ENCODE measurements at places on chromosomes 4 and X.

DNA sequence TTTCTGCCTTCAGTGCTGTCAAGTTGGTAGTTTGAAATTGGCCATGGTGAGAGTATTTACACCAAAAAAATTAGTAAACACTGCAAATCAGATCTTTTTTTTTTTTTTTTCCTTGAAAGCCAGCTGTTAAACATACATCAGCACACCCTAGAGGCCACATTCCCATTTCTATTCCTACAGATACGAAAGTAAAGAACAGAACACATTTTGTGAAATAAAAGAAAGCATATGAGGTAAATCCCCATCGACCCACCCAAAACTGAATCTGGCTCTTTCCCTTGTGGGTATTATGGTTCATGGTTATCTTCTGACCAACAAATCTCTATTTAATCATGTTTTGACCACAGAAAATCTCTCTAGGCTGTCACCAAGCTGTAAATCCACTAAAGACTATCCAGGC is 41.8 kb upstream of the AP1AR start:
- DNase-seq, result no peak

DNA sequence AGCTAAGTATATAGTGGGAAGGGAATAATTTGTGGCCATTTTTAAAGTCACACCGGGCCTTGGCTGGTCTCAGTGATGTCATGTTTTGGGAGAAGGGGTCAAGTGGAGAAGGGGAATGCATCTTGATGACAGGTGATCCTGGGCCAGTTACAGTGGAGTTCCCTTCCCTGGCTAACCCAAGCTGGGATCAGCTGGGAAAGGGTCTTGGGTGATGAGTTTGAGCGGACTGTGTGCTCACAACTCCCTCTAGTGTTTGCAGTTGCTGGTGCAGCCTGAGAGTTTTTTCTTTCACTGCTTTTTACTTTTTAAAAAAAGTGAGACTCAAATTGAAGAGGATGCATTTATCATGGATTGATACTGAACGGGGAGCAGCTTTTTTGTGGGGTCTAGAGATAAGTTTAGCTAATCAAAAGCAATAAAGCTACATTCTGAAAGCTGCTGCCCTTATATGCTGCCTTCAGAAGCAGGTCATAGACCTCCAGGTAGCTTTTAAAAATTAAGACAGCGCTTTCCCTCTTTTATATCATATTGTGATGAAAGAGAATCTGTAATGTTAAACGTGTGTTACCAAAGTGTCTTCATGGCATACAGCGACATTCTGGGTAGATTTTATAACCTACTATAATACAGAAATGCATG is 164.7 kb downstream of the DCLK2 start:
- no peak for DNase-seq

GRCh38 chr4:147787204-147787603 is 55.3 kb downstream of the ARHGAP10 start:
- DNase-seq, result no peak

GRCh38 chr4:66929748-66930147 is 615.6 kb downstream of the CENPC start:
- no peak for DNase-seq

DNA sequence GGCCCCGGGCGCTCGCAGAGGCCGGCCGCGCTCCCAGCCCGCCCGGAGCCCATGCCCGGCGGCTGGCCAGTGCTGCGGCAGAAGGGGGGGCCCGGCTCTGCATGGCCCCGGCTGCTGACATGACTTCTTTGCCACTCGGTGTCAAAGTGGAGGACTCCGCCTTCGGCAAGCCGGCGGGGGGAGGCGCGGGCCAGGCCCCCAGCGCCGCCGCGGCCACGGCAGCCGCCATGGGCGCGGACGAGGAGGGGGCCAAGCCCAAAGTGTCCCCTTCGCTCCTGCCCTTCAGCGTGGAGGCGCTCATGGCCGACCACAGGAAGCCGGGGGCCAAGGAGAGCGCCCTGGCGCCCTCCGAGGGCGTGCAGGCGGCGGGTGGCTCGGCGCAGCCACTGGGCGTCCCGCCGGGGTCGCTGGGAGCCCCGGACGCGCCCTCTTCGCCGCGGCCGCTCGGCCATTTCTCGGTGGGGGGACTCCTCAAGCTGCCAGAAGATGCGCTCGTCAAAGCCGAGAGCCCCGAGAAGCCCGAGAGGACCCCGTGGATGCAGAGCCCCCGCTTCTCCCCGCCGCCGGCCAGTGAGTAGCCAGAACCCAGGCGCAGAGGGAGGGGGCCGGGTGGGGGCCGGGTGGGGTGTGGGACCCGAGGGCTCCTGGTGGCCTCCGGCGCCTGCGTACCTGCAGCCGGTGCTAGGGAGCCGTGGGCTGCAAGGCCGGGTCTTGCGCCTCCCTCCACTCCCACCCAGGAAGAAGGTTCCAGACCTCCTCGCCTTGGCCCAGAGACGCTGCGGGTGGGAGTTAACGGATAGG is 534 bp downstream of the MSX1 start:
- DNase-seq, result no peak

DNA sequence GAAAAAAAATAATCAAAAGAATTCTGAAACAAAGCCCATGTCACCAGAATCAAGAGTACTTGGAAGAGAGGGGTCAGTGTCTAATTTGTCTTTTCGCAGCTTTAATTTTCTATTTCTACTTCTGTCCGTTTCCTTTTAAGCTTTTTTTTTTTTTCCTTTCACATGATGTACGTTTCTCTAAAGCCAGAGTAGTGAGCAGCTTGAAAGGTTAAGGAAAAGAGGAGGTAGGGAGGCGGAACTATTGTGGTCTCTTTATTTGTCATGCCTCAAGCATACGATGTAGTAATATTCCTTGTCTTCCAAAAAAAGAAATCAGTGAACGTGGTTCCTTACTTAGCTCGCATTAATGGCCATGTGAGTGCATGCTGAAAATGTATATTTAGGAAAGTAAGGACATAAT is 311.5 kb downstream of the TENM3 start:
- no peak for DNase-seq

- no peak for DNase-seq
These were observed 815.8 kb downstream of the TRIML1 start for GRCh38 chr4:188955066-188955465.

- DNase-seq, result no peak
These were observed 24.3 kb downstream of the LEF1 start for GRCh38 chr4:108144451-108144850.

GRCh38 chrX:106220177-106220576 is 52.1 kb downstream of the PWWP3B start:
- no peak for DNase-seq

DNA sequence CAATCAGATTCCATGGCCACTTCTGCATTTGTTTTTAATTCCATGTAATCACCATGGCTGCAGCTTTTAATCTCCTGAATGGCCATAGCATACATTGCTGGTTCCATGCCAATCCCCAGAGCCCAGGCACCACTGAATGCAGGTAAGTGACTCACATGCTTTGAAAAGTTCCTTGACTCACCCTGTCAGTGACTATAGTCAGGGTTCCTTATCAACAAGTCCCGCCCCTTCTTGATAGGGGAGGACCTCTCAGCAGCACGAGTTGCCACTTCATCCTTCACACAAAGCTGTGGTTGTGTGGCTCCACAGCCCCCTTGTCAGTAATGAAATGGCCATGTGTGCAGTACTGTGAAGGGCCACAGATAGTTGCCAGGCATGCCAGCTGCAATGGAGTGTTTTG is 516.6 kb downstream of the PPARGC1A start:
- no peak for DNase-seq

DNA sequence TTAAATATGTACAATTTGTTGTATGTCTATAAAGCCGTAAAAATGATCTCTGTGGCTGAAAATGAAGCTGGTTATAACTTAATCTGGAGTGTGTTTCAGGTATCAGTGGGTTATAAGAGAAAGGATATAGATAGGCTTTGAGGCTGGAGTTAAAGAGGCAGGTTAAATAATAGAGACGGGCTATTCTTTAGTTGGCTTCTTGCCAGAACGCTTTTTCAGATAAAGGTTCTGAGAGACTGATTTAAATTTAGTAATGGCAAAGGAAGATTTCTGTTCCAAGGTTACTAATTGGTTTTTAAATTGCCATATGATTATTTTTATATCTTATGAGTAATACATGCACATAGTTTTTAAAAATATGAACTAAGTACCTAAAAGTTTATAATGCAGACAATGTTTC is 117.4 kb downstream of the AWAT2 start:
- DNase-seq, result no peak

- DNase-seq, result no peak
These were observed 22.0 kb downstream of the SORCS2 start for GRCh38 chr4:7214359-7214758.

DNA sequence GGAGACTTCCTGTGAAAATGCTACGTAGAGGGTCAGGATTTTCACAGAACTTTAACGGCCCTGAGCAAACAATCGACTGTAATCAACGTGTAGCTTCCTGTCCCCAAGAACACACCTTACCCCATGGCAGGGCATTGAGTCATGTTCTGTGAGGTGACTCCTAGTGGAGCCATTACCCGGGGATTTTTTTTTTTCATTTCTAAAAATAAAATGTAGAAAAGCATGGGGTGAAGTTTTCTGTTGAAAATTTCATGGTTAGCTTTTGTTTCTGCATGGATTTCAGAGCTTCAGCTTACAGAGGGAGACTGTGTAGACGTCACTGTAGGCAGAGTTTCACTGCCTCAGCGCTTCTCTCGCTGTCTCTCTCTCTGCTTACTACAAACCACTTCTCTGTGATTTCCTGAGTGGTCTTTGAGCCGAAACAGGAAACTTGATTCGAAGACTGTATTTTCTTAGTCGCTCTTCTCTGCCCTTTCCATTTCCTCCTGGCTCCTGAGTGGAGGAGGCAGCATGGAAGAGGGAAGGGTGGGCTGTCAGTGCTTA is 111.7 kb downstream of the NFKB1 start:
- DNase-seq, result no peak

GRCh38 chr4:57018980-57019379 is 40.3 kb downstream of the POLR2B start:
- DNase-seq, result no peak

GRCh38 chrX:72620550-72621145 is 48.0 kb upstream of the HDAC8 start:
- no peak for DNase-seq

GRCh38 chr4:30854531-30854930 is 134.4 kb downstream of the PCDH7 start:
- DNase-seq, result no peak

DNA sequence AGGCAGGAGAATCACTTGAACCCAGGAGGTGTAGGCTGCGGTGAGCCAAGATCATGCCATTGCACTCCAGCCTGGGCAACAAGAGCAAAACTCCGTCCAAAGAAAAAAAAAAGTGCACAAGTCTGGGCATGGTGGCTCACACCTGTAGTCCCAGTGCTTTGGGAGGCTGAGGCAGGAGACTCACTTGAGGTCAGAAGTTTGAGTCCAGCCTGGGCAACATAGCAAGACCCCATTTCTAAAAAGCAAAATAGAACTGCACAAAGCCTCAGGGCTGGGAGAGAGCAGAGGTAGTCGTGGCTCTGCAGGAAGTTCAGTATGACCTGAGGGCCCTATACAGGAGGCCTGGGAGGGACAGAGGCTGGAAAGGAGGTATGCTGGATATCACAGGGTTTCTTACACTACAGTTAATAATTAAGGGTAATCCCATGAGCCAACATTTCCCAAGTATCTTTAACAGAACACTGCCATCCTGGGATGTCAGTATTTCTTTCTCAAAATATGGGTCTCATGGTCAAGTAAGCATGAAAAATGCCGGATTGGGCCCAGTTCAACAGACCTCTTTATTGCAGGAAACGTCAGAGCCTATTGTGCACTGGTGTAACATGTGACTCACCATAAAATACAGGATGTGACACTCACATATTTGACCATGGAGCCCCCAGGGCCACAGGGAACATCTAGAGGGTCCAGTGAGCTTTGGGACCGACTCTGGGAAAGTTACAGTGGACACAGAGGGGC is 37.8 kb downstream of the ACSL1 start:
- DNase-seq, result no peak

DNA sequence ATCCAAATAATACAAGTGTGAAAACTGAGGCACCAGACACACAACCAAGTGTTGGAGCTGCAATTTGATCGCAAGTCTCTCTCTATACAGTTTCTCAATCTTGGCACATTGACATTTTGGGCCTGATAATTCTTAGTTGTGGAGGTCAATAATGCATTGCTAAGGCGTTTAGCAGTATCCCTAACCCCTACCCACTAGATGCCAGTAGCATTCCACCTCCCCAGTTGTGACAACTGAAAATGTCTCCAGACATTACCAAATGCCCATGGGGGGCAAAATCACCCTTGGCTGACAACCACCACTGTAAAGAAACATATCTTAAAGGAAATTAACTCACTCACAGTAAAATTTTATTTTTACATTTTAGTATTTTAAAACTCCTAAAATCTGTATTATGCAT is 4.2 kb downstream of the NR3C2 start:
- DNase-seq, result no peak

GRCh38 chrX:119105826-119106225 is 21.8 kb downstream of the KIAA1210 start:
- no peak for DNase-seq

- no peak for DNase-seq
These were observed 154.2 kb upstream of the NEIL3 start for GRCh38 chr4:177155454-177155853.

- DNase-seq, result peak; percentile 62
These were observed 15.4 kb upstream of the JADE1 start for GRCh38 chr4:128793859-128794672.

GRCh38 chrX:115400960-115401359 is 111.4 kb downstream of the LUZP4 start:
- DNase-seq, result no peak

GRCh38 chrX:13050151-13050550 is 5.7 kb upstream of the FAM9C start:
- no peak for DNase-seq

DNA sequence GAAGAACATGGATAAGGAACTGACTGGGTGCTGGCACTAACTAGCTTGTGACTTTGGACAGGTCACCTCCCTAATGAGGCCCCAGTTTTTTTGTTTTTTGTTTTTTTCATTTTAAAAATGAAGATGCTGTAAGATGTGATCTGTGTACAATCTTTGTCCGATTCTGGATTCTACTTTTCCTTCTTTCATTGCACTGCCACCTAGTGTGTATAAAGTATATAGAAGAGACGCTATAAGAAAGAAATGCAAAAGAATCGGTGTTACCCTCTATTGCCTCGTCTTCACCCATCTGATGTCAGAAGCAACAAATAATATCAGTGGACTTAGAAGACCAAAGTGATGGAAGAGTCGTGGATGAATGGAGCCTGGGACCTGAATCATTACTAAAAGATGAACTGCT is 58.6 kb upstream of the P2RY10 start:
- DNase-seq, result peak; percentile 3

DNA sequence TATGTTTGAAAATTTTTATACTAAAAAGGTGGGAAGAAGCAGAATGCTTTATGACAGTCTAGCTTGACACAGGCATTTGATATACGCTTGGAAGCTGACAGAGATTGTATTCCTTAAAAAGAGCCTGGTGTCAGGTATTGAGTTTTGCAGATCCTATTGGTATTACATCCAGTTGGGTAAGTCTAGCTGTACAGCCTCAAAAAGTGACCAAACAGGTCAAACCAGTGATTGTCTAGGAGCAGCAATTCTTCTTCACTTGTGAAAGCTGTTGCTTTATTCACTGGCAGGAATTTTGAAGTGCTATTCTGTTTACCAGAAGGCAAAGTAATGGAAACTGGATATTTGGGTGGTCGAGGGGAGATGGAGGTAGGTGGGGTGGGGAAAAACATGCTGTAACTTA is 77.5 kb downstream of the UCHL1 start:
- no peak for DNase-seq

- DNase-seq, result no peak
These were observed 1665.0 kb upstream of the TENM3 start for GRCh38 chr4:180578175-180578574.

GRCh38 chr4:1326751-1327525 is 20.1 kb upstream of the UVSSA start:
- DNase-seq, result no peak

GRCh38 chr4:129240816-129241215 is 144.9 kb downstream of the C4orf33 start:
- no peak for DNase-seq
